ENCODE measurements at places on chromosomes 1 and 21. TPM values are rescaled to one million over a fixed set of nuclear protein-coding genes. Genes with fewer than 3 reads are reported as not detected.

DNA sequence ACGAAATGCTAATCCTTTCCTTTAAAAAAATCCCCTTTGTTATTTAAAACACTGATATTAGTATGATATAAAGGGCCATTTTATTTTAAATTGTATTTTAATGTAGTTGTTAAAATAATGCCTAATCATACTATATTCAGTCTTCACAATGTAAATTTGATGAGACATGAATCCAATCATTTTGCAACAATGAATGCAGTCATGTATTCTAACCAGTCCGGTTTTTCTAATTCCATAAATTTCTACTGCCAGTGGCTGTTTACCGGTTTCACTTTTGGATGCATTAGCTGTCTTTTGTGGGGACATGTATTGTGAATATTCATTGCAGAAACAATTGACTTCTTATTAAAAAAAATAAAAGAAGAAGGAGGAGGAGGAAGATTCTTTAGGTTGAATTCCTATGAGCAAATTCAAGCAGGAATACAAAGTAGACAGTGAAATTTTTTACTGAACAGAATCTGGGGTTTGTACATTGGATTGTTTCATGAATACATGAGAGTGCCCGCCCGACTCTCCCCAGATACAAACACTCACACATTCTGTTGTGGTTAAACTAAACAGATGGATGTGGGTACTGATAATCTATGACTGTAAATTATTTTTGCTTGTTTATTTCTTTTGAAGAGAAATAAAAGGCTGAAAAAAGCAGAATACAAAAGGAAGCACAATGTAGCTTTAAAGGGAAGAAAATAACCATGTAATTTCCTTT, 624.8 kb upstream of the PTBP2 start:
- no peaks in the 10 kb centered on the region for H3K4me1 ChIP-seq
- H3K4me3 ChIP-seq, result no peak overlapping the region
- no peaks in the 10 kb centered on the region for H3K36me3 ChIP-seq
- no peak overlapping the region for H3K27ac ChIP-seq

GRCh38 chr1:111576547-111576946, 43.0 kb upstream of the RAP1A start:
- no peaks in the 10 kb centered on the region for H3K4me1 ChIP-seq
- H3K27me3 ChIP-seq, result peaks cover 1% of the 10 kb centered on the region
- no peak overlapping the region for H3K27ac ChIP-seq
- no peak for DNase-seq
- no peak overlapping the region for H3K4me3 ChIP-seq

Gene OR10R2
- total RNA-seq, result not detected

- H3K4me1 ChIP-seq, result peaks cover 13% of the 10 kb centered on the region
- no peak for DNase-seq
- no peak overlapping the region for H3K27ac ChIP-seq
- peaks cover 58% of the 10 kb centered on the region for H3K27me3 ChIP-seq
These were observed 7.2 kb downstream of the KISS1 start for GRCh38 chr1:204188959-204189639.

GRCh38 chr21:30227633-30228404, 11.9 kb upstream of the CLDN8 start:
- no peak for DNase-seq
- no peak overlapping the region for H3K4me3 ChIP-seq
- no peaks in the 10 kb centered on the region for H3K4me1 ChIP-seq
- H3K27me3 ChIP-seq, result no peaks in the 10 kb centered on the region
- H3K27ac ChIP-seq, result no peak overlapping the region

DNA sequence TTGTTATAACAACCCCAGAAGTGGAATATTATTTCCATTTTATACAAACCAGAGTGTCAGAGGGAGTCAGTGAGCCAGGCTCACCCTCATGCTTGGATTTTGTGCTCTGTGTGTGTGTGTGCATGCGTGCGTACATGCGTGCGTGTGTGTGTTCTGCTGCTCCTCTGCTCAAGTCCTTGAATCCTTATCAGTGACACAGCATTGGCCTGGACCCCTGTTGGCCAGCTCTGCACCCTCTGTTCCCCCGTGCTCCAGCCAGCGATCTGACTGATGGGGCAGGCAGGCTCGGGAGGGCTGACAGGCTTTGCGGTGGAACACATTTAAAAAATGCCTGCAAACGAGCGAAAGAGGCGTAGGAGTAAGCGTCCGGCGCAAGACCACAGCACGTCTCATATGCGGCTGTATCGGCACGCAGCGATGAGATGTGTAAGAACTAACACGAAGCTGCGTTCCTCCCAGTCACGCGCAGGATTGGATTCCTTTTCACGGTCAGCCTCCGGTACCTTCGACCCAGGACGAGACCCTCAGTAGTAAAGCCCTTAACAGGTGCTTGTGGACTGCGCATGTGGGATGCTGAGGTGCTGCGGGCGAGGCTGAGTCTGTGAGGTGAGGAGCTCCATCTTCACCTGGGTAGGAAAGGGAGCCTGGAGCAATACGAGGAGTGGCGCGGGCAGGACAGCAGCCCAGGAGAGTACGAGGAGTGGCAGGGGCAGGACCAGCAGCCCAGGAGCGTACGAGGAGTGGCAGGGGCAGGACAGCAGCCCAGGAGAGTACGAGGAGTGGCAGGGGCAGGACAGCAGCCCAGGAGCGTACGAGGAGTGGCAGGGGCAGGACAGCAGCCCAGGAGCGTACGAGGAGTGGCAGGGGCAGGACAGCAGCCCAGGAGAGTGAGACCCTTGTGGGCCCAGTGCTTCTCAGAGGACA, 130.9 kb downstream of the GALNT2 start:
- no peak overlapping the region for H3K27ac ChIP-seq
- H3K27me3 ChIP-seq, result no peaks in the 10 kb centered on the region
- no peak for DNase-seq
- peaks cover 16% of the 10 kb centered on the region for H3K4me1 ChIP-seq
- no peaks in the 10 kb centered on the region for H3K36me3 ChIP-seq

GRCh38 chr1:157111396-157112165, 12.0 kb upstream of the ETV3L start:
- no peaks in the 10 kb centered on the region for H3K36me3 ChIP-seq
- H3K27ac ChIP-seq, result no peak overlapping the region
- H3K4me3 ChIP-seq, result no peak overlapping the region
- H3K27me3 ChIP-seq, result peaks cover 47% of the 10 kb centered on the region
- DNase-seq, result no peak

Gene NBPF10
- 1.6 TPM for total RNA-seq

Measured in activated naive CD8-positive, alpha-beta T cell treated with anti-CD3 and anti-CD28 coated beads, Interleukin-2, amount 10 ng/mL, durations not matched to agents 7 days and 5 days (primary cell).